ENCODE measurements at places on chromosomes 6 and 20. TPM values are rescaled to one million over a fixed set of nuclear protein-coding genes. Genes with fewer than 3 reads are reported as not detected.

The ZFP57 gene
- total RNA-seq, result 0.11 TPM

- peaks cover 20% of the 10 kb centered on the region for H3K4me1 ChIP-seq
- no peak for DNase-seq
- H3K36me3 ChIP-seq, result peaks cover 11% of the 10 kb centered on the region
- H3K4me3 ChIP-seq, result no peak overlapping the region
- no peaks in the 10 kb centered on the region for H3K27me3 ChIP-seq
These were observed 42.7 kb downstream of the CD2AP start for GRCh38 chr6:47520282-47520681.

DNA sequence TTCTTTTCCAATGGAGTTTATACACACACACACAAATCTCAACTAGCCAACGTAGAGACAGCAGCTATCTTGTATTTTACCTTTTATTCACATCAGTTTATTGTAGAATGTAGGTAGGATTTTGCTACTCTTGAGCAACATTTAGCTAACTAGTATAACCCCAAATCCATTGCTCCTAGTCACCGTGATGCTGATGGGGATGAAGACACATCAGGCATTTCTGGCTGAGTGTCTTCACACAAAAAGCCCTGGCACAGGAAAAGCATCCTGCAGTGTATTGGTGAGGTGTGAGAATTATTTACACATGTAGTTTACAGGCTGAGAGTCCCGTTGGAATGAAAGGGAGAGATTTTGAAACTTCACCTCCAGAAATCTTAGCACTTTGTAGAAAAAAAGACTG, 65.9 kb upstream of the FBXL4 start:
- DNase-seq, result no peak
- H3K4me3 ChIP-seq, result no peak overlapping the region
- peaks cover 3% of the 10 kb centered on the region for H3K27me3 ChIP-seq
- no peaks in the 10 kb centered on the region for H3K36me3 ChIP-seq
- H3K4me1 ChIP-seq, result no peaks in the 10 kb centered on the region

The MRPS26 gene
- total RNA-seq, result 56.9 TPM

The KIF13A gene
- total RNA-seq, result 57.0 TPM

The RTN4IP1 gene
- total RNA-seq, result 6.8 TPM

The SLC16A10 gene
- total RNA-seq, result 18.0 TPM

Data from mesothelial cell of epicardium (in vitro differentiated cells).